ENCODE measurements at places on chromosomes 7 and 10.

DNA sequence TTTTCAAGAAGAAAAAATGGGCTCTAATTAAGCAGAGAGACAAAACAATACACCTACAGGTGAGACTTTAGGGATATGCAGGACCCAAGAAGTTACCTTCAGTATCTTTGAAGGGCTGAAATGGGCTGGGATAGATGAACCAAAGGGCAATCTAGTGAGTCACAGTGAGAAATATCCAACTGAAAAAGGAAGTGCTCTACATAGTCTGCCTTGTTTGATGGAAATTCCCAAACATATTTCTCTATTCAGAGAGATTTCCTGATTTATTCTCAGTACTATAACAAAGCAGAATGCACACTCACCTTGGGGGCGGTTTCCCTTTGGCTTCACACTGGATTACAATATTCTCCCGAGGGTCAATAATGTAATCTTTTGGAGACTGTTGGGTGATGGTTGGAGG is 104.1 kb upstream of the LAMB4 start:
- no peak for DNase-seq

DNA sequence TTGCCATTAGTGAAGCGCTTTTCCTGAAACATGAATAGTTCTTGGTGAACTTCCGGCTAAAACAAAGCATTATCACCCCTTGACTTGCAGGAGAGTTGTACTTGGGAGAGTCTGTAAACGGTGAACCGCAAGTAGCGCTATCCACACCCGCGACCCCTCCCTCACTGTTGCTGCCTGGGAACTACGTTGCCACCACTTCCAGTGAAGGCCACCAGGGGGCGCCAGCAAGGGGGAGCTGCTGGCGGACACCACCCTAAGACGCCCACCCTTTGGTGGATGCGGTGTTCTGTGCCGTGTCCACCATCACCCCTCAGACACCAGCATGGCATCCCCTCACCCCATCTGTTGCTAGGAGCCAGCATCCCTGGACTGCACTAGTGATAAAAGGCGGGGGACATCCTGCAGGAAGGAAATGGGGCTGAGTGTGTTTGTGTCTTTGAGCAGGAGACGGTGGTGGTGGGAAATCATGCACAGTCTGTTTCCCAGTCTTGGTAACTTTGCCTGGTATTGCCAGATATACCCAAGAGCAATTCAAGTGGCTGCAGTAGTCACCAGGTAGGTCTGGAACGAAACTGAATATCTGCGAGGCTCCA is 298.2 kb downstream of the FRMD4A start:
- peak; percentile 59 for DNase-seq

GRCh38 chr7:45239486-45239885 is 81.9 kb downstream of the RAMP3 start:
- no peak for DNase-seq

DNA sequence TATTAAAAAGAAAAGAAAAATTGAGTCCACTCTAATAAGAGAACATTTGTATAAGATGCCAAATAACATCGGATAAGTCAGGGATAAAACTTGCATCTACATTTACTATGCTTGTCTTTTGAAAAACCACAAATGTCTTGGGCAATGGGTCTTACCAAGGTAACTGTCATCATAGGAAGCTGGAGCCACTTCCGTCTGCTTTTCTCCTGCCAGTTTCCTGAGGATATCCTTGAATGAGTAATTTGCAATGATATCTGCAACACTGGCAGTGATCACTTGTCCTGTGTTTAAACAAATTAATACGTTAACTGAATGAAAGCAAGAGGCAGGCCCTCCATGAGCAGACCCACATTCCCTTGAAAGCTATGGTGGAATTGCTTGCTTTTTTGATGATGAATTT is 47.3 kb downstream of the ITGA8 start:
- no peak for DNase-seq

DNA sequence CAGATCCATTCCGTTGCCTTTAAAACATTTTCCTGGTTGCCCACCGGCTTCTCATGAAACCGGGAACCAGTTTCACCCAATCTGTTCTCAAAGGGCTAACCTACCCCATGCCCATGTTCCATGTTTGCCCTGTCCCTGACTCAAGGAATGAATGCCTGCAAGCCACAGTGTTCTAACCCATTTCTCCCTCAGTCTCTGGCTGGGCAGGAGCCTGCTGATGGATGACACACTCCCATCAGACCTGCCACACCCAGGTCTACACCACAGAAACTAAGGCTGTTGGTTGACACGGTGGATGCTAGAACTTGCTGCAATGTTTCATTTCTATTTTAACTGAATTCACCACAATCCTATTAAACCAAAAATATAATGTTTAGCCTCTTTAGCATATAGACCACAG is 15.6 kb downstream of the CLRN3 start:
- no peak for DNase-seq

- no peak for DNase-seq
These were observed 238.8 kb downstream of the ARL4A start for GRCh38 chr7:12926206-12926605.

DNA sequence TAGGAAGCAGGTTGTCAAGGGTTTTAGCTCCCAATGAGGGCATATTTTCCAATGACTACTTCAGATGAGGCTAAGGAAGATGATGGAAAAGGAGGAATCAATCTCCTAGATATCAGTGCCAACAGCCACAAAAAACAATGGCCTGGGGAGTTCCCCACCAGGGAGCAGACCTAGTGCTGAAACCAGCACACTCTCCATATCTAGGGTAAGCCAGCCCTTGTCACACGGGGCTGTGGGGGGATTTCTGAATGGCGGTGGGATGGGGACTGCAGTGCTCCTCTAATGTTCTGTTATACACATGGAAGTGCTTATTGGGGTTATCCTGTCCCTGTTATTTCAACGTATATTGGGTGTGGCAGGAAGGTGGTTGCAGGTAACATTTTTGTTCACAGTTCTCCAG is 18.5 kb downstream of the EPC1 start:
- peak; percentile 30 for DNase-seq

GRCh38 chr10:89022734-89023133 is 32.1 kb downstream of the FAS start:
- no peak for DNase-seq

- DNase-seq = no peak
These were observed 133.9 kb downstream of the C10orf105 start for GRCh38 chr10:71585564-71586290.

DNA sequence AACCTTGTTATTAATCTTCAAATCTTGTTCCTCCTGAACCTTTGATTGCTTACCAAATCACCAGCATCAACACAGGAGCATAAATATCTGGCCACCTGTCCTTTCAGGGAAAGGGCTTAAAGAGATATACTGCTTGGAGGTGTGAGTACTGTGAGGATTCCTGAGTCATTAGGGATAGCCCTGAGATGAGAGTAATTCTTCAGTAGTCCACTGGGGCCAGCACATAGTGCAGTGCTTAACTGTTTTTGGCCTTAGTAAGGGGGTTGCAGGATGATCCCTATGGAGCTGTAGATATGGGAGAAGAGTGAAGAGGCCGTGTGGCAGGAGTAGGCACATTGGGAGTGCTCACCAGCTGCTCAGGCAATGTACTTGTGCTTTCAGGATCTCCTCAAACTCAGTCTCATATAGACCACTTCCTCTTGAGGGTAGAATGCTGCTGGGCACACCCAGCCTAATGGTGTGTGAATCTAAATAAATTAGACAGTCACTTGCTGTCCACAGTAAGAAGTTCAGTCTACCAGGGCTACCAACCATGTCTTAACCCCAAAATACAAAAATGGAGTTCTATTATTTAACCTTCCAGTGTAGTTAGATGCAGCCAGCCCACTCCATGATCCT is 26.5 kb upstream of the GPR141 start:
- DNase-seq = no peak

DNA sequence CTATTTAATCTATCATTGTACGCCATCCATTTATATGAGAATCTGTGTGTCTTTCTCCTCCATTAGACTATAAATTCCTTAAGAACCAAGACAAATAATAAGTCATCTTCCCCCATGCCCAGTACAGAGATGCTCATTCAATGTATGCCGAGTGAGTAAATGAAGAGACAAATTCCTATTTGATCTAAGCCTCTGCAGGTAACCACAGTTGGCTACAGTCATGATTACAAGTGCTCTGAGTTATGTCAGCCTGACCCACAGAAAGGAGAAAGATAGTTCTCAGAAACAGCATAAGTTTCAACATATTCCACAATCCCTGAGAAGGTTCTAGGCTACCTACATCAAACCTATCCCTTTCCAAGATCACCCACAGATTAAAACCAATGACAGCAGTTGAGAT is 46.1 kb downstream of the MPP7 start:
- DNase-seq = no peak
